ENCODE measurements at places on chromosomes 12 and 14.

DNA sequence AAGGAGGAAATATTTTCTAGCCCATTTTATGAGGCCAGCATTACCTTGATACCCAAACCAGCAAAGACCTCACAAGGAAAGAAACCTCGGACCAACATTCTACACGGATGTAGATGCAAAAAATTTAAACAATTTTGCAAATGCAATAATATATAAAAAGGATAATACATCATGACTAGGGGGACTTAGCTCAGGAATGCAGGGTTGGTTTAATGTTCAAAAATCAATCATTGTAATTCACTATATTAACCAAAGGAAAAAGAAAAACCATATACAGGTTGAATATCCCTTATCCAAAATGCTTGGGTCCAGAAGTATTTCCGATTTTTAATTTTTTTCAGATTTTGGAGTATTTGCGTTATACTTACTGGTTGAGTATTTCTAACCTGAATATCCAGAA lies 33.0 kb downstream of the TPCN1 start:
- DNase-seq, result no peak

DNA sequence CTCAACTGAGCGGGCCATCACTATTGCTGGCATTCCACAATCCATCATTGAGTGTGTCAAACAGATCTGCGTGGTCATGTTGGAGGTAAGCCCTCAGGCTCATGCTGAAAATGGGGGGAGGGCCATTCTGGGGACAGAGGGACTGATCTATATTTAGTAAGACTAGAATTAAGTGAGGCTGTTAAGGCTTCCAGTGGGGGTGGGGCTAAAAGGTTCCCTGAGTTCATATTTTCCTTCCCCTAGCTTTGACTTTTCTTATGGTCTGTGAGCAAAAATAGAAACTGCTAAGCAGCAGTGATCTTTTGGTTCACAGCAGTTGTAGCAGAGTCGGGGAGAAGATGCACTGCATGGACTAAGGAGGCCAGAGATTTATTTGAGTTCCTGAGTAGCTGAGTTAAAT lies 9.2 kb downstream of the PCBP2 start:
- no peak for DNase-seq

DNA sequence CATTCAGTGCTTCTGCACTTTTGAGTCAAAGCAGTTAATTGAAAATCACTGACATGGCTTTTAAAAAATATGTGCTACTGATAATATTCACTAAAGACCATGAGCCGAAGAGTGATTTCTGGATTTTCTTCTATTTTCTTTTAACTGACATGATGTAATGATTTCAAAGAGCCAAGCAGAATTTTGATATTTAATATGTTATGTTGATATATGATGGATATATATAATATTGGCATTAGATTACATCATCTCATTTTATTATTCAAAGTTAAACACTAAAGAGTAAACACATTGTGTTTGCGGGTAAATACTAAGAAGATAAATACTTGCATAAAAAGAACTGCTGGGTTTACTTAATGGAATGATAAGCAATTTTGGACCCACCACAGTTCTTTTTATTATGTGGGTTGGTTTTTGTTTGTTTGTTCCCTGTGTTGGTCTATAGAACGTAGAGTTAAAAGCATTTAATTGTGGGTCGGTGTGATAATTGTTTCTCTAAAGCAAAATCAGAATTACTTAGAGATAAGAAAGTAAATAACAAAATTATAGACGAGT lies 692 bp downstream of the SPIC start:
- DNase-seq, result no peak

- peak; percentile 34 for DNase-seq
Observed at GRCh38 chr14:74875941-74876913, at the start of gene PROX2. TSS of gene PROX2 (minus strand) at chr14:74876145. CDS start at chr14:74863834, 12,311 bp downstream.

DNA sequence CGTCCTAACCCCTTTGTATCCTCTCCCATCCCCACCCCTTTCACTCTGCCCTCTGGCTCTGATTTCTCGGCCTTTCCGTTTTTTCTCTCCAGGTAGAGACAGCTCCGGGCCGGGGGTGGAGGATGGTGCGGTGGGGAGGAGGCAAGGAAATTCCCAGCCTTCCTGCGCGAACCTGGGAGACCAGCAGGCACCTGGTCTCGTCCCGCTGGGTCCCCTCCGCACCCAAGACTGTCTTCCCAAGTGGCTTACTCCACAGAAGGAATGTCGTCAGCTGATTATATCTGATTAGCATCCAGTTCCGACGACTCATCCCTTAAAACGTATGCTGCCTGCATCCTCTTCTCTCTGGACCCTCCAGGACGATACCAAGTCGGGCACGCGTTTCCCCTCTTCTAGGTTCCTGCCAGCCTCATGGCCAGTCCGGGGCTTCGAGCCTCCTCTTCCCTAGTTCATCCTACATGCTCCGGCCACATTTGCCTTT lies 42.2 kb upstream of the CAPRIN2 start:
- no peak for DNase-seq

DNA sequence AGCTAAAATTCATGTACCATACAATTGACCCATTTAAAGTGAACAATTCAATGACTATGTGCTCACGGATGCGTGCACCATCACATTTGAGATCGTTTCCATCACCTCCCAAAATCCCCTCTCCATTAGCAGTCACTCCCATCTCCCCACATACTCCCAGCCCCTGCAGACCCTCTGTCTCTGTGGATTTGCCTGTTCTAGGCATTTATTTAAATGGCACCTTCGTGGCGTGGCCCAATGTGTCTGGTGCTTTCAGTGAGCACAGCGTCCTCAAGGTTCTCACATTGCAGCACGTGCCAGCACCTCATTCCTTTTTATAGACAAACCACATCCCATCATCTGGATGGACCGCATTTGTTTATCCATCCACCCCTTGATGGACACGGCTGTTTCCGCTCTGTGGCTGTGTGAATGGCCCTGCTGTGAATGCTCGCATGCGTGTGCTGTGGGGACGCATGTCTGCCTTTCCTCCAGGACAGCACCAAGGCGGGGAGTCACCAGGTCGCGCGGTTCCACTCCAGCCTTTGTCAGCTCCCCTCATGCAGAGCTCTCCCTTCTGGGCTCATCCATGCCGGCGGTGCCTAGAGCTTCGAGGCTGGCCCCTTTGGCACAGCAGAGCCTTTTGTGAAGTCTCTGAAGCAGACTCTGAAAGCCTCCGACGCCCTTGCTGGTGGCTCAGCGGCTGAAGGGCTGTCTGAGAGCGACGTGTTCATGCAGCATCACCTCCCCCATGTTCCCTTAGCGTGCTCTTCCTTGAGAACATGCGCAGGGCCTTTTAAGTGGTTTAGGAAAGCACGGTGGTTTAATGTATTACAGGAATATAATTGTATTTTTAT lies 184.4 kb downstream of the KIF26A start:
- no peak for DNase-seq

GRCh38 chr14:103451401-103451800 lies 66.2 kb downstream of the MARK3 start:
- no peak for DNase-seq

DNA sequence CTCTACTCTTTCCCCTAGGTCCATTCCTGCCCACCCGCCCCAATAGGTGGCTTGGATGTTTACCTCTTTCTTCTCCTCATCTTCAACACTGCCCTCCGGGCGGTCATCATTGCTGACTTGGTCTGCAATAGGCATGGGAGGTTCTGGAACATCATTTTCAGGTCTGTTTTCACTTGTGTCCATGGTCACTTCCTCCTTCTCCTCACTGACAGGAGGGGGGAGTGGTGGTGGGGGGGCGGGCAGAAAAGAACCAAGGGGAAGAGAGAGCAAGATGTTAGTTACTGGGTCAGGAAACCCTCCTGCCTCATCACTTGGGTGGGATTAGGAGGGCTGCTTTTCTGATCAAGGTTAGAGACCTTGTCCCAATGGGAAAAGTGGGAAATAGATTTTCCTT lies 12.1 kb upstream of the CDH24 start:
- no peak for DNase-seq

DNA sequence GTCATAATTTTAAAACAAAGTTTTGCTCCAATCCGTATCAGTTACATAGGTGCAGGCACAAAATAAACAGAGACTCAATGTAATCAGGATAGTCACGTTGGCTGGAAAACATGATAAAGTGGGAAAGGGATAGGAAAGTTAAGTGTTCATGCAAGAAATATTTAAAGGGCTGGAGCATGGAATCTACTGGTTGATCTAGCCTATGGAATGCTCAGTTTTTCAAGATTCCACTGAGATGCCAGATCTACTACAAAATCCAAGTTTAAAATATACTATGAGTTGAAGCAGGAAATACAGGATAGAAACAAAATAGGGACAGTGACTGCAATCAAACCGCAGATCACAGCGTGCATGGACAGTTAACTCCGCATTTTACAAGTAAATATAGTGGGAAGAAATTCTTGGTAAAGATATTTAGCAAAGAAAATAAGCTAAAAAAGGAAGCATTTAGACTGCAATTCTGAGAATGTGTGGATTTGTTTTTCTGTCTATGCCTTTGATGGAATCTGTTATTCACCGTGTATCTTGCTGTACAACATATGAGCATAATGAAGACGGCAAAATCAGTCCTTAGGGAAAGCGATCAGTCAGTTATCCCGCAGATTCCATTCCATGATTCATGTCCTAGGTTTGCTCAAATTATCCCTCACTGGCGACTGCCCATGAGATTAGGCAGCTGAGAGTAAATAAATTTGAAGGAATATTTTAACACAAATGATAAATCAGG lies 1044.3 kb downstream of the FLRT2 start:
- no peak for DNase-seq

- no peak for DNase-seq
Observed at GRCh38 chr12:52522346-52523011, 2.3 kb upstream of the KRT5 start.

DNA sequence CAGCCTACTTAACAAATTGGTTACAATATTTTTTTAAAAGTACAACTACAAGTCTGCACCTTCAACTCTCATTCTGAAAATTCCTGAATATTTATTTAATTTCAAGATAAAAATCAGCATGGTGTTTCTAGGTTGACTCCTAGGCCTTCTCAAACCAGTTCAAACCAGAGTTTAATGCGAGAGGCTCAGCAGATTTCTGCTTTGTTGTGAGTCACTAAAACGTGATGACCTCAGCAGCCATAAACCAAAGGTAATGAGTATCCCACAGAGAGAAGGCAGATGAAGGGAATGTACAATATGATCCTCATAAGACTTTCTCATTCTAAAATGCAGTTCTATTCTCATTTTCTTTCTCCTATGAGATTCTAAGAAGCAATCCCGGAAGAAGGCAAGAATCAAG lies 1.5 kb downstream of the PRDM4 start:
- no peak for DNase-seq

DNA sequence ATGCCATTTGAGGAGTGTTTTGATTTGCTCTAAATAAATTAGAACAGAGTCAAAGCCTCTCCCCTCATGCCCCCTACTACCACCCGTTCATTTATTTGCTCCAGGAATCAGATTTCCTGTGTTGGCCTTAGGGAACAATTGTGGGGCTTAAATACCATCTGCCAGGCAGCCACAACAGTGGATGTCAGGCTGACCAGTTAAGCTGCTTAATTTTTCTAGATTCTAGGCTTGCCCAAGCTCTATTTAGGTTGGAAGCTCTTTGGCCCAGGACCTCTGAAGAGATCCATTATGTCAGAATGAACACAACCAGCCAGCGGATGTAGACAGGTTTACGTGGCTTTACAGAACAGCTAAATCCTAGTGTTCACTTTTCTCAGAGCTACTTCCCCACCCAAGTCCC lies 1.0 kb upstream of the TIMELESS start:
- DNase-seq, result no peak

DNA sequence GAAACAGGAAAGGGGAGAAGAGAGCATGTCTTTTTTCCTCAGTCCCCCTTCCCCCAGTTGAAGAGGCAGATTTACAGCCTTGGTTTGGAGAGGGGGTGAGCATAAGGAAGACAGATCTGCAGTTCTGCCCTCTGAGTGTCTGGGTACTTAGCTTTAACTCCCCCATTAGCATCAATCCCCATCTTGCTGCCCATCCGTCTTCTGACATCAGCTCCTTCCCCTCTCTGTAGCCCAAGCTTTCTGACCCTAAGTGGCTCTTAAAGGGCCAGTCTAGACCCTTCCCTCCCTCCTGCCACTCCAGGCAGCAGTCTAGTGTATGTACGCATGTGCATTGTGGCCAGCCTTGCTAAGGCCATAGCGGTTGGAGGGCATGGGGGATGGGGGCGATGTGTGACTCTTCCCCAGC lies 7.3 kb downstream of the GPR84 start:
- no peak for DNase-seq

GRCh38 chr14:101955695-101956161 lies 8.6 kb upstream of the DYNC1H1 start:
- DNase-seq, result no peak

- DNase-seq, result no peak
Observed at GRCh38 chr12:1552911-1553491, 41.4 kb downstream of the FBXL14 start.

- no peak for DNase-seq
Observed at GRCh38 chr12:108559007-108559655, 1.8 kb downstream of the SART3 start.

DNA sequence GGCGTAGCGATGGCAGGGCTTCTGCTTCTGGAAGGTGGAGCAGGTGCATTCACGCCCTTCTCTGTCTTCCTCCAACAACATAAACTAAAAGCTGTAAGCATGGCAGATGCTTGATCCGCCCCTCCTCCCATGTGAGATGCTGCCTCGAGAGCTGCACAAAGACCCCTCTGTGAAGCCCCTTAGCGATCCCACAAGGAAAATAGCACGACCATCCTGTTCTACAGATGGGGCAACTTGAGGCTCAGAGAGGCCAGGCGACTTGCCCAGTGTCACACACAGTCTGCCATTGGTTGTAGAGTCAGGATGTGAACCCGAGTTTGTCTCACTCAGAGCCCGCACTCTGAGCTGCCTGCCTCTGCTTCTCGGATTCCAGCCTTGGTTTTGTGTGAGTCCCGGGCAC lies 144.4 kb downstream of the SCARB1 start:
- DNase-seq, result no peak

DNA sequence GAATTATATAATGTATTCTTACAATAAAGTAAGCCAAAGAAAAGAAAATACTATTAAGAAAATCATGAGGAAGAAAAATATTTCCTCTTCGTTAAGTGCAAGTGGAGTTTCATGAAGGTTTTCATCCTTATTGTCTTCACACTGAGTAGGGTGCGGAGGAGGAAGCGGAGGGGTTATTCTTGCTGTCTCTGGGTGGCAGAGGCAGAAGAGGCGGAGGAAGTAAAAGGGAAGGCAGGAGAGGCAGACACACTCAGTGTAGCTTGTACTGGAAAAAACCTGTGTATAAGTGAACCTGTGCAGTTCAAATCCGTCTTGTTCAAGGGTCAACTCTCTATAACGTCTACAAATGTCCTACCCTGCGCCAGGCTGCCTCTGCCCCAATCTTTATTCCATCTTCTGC lies 22.0 kb upstream of the BCL2L14 start:
- DNase-seq, result no peak

GRCh38 chr12:48121522-48121921 lies 2.4 kb downstream of the PFKM start:
- DNase-seq, result no peak

DNA sequence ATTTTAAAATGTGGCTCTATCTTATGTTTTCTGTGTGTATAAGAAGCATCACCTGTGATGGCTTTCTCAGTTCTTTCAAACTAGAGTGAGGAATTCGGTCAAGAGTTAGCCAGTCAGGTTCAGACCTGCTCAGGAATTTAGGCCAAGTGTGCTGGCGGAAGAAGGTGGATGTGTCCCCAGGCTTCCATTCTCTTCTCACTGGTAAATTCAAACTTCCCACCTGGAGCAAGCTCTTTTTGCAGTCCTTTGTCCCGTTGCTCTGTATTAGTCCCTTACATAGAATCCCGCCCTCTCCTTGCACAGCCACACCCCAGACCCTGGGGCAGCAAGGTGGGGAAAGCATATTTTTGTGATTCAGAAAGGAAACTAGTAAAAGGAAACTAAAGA lies 124.7 kb upstream of the PWP1 start:
- DNase-seq, result no peak
